ENCODE measurements at places on chromosomes 12 and 14. TPM values are rescaled to one million over a fixed set of nuclear protein-coding genes. Genes with fewer than 3 reads are reported as not detected.

Gene CELA1
- not detected for total RNA-seq

Gene AMIGO2
- 62.2 TPM for total RNA-seq

Gene SERPINA9
- total RNA-seq: not detected

Gene GZMB
- total RNA-seq: not detected

Gene C1S
- total RNA-seq: 146 TPM

Gene KLRB1
- not detected for total RNA-seq

Gene CLEC1A
- total RNA-seq: not detected

Gene CLEC2D
- 4.5 TPM for total RNA-seq

Gene TOMM20L
- not detected for total RNA-seq

Gene ATP5MC2
- 72.2 TPM for total RNA-seq

Gene FAM181A
- total RNA-seq: not detected

DNA sequence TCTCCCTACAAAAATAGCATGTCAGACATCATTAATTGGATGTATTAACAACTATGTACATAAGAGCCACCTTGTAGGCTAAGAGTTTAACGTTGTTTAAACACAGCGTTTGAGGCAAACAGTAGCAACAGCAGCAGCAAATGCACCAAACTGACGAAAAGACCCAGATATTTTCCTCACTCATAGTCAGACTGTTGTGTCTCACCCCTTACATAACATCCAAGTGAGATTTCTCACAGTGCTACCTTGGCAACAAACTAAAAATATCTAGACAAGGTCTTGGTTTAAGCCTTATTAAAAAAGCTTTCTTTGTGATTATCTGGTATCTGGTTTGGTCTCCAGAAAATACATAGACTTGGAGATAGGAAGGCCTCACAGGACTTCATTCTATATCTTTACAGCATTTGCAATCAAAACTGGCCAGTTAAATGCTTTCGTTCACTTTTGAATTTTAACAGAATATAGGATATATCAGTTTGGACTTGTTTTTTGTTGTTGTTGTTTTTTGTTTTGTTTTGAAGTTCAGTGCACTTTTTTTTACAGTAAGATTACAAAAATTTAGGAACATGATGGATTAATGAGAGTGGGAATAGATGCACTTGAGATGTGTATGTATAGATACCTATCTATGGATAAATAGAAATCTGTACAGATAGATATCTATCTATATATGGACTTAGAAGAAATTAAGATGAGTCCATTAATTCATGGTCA lies 4.1 kb downstream of the BHLHE41 start:
- no peak for DNase-seq

GRCh38 chr14:75068294-75069120 lies 934 bp upstream of the ZC2HC1C start:
- DNase-seq: peak; percentile 70

DNA sequence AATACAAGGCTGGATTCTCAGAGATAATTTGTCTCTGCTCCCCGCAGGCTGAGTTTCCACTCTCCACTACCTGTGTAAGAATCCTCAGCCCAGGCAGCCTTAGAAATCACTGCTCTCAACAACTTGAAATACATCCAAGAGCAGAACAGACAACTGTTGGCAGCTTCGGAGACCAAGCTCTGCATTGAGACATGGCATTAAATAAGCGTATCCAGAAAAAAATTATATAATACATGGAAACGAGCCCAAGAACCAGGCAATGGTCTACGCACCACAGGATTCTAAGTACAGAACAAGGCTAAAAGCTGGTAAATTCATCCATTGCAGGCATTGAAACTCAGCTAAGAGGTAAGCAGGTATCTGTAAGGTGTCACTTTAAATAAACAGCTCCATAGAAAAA lies 165.5 kb upstream of the DIO3 start:
- no peak for DNase-seq

GRCh38 chr14:51160871-51161270 lies 66.0 kb upstream of the TRIM9 start:
- no peak for DNase-seq

GRCh38 chr14:83624541-83624940 lies 1905.4 kb upstream of the FLRT2 start:
- peak; percentile 41 for DNase-seq

GRCh38 chr12:132766380-132767085 lies 4.9 kb upstream of the ANKLE2 start:
- no peak for DNase-seq

DNA sequence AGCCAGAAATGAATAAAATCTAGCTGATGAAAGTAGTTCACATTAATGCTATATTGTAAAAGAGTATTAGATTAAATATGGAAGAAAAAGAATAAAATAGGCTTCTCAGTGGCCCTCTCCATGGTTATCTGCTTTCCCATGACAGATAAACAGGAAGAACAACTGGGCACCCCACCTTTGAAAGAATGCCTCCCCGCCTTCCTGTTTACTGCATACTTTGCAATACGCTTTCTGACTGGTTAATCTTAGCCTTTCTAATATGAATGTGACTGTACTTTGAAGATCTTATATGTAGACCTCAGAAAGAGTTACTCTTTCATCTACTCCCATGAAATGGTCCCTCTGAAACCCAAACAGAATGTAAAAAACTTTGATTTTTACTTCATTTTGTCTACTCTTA lies 34.1 kb upstream of the DAAM1 start:
- DNase-seq: no peak

- peak; percentile 35 for DNase-seq
Observed at GRCh38 chr14:64137657-64138290, 156.4 kb downstream of the ESR2 start.

DNA sequence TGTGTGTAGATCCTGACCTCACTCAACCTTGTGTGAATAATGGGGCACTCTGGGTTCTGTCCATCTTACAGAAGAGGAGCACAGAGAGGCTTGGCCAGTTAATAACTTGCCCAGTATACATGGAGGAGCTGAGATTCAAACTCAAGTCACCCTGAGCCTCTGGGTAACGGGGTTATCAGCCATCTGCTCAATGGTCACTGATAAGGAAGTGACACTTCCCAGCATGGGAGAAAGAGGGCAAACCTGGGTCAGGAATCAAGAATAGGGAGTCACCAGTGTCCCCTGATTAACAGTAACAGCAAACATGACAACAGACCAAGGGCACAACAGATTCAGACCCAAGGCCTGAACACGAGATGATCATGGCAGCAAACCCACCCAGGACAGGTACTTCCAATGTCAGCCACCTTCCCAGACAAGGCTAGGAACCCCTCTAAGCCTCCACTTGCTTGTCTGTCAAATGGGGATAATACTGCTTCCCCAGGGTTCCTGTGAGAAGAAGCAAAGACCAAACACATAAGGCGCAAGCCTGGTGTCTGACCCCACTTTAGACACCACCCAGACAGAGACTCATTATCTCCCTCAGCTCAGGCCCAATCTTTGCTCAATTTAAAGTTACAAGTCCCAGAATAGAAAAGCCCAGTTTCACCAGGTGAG lies 3.6 kb downstream of the CCDC85C start:
- DNase-seq: no peak

GRCh38 chr14:102333795-102334705 lies 14.5 kb downstream of the ZNF839 start:
- no peak for DNase-seq

DNA sequence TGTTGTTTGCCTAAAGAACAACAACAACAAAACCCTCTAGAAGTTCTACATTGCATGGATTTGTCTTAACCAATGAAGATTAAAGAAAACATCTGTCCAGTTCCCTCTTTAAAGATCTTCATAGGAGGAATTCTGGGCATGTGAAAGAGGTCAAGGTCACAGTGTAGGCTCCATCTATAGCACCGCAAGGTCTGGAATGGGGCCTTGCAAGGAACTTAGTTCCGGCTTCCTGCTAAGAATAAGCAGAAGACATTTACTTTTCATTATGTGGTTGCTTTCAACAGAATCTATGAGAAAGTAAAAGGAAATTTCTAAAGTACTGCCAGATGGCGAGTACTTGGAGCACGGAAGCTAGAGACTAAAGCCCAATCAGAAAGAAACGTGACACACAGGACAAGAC lies 57.2 kb upstream of the GNPNAT1 start:
- peak; percentile 33 for DNase-seq

DNA sequence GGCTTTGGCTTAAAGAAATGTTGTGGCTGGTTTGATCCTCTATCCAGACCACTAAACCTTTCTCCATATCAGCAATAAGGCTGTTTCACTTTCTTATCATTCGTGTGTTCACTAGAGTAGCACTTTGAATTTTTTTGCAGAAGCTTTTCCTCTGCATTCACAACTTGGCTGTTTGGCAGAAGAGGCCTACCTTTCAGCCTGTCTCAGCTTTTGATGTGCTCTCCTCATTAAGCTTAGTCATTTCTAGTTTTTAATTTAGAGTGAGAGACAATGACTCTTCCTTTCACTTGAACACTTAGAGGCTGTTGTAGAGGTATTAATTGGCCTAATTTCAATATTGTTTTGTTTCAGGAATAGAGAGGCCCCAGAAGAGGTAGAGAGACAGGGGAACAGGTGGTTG lies 13.8 kb downstream of the KCNMB4 start:
- no peak for DNase-seq

DNA sequence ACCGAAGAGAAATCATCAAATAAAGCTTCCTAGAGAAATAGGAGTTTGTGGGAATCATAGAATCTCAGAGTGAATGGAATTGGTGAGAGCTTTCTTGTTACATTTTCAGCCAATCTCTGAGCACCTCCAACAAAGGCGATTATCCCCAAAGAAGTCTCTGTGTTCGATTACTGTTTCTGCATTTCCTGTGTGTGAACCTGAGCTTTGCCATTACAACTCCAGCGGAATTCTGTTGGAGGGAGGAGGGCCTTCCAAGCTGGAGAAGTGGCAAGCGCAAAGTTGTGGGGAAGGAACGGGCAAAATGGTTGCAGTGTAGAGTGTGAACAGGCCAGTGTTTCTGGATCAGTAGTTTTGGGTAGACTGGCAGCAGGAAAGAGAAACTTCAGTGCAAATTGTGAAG lies 23.1 kb downstream of the TMEM117 start:
- no peak for DNase-seq

Measured in fibroblast of villous mesenchyme (primary cell).